Endothelial cell (in vitro differentiated cells): ENCODE measurements at places on chromosomes 12 and 14.

- no peak for DNase-seq
Observed at GRCh38 chr14:91883753-91884152, 16.4 kb upstream of the TC2N start.

DNA sequence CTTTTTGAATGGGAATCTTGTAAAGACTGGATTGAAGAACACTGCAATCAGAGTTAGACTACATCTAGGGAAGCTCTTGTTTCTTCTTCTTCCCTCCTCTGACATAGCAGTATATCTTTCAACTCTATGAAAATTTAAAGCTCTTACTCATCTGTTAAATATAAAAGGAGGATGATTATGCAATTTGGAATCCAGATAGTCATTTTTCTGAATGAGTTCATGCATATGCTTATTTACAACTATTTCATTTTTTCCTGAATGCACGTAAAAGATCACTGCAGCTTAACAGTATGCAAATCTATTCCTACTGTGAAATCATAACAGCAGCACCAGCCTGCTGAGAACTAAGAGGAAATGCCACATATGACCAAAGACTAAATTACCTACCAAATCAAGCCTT lies 133.5 kb upstream of the TMCC3 start:
- DNase-seq, result no peak

- DNase-seq, result no peak
Observed at GRCh38 chr12:40098406-40099145, 7.3 kb downstream of the SLC2A13 start.

GRCh38 chr12:104567832-104568486 lies 111.2 kb downstream of the CHST11 start:
- DNase-seq, result no peak

DNA sequence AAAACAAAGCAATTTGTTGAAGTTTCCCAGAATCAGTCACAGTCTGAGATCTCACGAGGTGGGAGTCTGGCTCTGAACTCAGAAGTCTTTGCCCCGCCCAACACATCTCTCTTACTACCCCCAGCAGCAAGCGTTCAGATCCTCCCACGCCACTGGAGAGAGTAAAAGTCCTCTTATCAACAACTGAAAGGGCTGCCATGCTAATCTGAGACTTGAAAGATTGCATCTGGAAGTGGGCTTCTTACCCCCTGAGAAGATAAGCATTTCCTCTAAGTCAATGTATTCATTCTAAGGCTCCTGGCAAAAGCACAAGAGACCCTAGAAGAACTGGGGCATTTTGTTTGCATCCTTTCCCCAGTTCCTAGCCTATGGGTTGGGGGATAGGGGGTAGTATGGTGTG lies 34.1 kb upstream of the STON2 start:
- DNase-seq, result no peak
